ENCODE measurements at places on chromosomes 4 and X. TPM values are rescaled to one million over a fixed set of nuclear protein-coding genes. Genes with fewer than 3 reads are reported as not detected.

The KIAA1210 gene
- total RNA-seq, result not detected

The NLRP2B gene
- total RNA-seq, result not detected

The GYG2 gene
- not detected for total RNA-seq

The DCX gene
- not detected for total RNA-seq

The MAGEB1 gene
- not detected for total RNA-seq

The MAGEH1 gene
- 8.4 TPM for total RNA-seq

The CXorf49 gene
- total RNA-seq, result not detected

The FAM9C gene
- not detected for total RNA-seq

DNA sequence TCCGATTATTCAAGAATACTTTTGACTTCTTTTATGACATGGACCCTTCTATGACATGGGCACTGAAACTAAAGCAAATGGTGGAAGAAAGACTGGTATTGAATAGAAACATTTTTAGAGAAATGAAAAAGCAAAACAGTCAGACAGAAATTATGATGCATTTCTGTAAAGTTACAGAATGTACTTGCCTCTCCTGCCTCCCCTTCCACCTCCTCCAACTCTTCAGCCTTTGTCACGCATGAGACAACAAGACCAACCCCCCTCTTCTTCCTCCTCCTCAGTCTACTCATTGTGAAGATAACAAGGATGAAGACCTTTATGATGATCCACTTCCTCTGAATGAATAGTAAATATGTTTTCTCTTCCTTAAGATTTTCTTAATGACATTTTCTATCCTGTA lies 46.3 kb upstream of the HUWE1 start:
- DNase-seq, result no peak

GRCh38 chr4:48943387-48943786 lies 36.8 kb upstream of the OCIAD2 start:
- DNase-seq, result no peak

GRCh38 chr4:72031868-72032608 lies at the start of gene NPFFR2:
Gene NPFFR2 (plus strand): TSS chr4:72032000. CDS start chr4:72128592, 96,592 bp downstream.
- no peak for DNase-seq

GRCh38 chr4:10737337-10737736 lies 52.8 kb upstream of the CLNK start:
- DNase-seq, result no peak

GRCh38 chr4:88177983-88178625 lies 19.7 kb upstream of the ABCG2 start:
- DNase-seq, result no peak

DNA sequence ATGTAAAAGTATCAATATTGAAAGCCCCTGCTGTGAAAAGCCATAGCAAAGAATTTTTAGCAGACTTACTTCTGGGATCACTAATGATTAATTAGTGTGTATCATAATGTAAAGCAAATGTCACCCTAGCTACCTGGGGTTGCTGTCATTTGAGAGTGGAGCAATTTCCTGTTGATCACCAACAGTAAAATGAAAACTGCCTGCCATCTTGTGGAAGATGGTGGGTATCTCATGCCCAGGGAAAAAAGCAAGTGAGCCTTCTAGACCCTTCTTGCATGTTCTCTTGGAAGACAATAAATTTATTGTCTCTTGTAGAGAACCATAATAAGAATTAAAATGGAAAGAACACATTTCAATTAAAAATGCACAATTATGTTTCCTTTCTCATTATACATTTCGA lies 360.2 kb downstream of the ZIC3 start:
- no peak for DNase-seq

GRCh38 chr4:5045097-5045496 lies 6.2 kb upstream of the STK32B start:
- DNase-seq, result no peak

DNA sequence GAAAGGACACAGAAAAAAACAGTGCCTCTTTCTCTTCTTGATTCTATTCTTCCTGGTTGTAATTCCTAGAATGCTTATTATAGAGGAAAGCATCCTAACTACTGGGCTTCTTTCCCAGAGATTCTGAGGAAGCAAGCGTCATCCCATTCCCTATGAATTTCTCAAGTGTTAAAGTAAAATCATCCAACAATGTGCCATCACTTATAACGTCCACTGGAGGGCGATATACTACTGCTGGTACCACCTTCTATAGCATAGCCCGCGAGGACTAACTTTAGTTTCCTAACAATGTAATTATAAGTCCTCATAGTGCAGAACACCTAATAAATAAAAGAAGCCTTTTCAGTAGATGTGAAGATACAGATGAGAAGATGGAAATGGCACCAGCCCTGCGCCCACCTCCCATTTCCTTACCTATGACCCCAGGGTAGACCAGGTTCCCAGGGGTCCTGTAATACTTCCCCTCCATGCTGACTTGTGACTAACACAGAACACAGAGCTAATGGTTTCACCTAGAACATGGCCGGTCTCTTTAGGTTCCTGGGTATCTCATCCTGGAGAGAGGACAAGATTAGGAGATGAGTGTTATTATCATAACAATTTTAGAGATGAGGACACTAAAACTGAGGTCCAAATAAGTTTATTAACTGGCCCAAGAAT lies 4.2 kb downstream of the CENPVL3 start:
- DNase-seq, result no peak

DNA sequence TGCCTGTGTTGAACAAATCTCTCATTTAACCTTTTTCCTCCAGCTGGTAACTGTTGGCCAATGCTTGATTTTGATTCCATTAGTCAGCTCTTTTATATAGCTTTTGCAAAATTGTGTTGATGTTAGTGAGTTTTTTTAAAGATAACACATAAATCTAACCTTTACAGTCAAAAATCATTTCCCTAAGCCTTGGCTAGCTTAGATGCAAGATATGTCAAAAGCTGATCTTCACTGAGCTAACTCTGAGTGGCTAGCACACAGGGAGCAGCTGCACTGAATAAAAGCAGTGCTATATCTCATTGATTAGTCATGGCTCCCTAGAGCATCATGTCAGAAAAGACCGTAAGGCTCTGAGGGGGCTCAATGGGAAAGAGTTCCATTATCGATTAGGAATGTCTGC lies 78.7 kb downstream of the PPARGC1A start:
- DNase-seq, result no peak

DNA sequence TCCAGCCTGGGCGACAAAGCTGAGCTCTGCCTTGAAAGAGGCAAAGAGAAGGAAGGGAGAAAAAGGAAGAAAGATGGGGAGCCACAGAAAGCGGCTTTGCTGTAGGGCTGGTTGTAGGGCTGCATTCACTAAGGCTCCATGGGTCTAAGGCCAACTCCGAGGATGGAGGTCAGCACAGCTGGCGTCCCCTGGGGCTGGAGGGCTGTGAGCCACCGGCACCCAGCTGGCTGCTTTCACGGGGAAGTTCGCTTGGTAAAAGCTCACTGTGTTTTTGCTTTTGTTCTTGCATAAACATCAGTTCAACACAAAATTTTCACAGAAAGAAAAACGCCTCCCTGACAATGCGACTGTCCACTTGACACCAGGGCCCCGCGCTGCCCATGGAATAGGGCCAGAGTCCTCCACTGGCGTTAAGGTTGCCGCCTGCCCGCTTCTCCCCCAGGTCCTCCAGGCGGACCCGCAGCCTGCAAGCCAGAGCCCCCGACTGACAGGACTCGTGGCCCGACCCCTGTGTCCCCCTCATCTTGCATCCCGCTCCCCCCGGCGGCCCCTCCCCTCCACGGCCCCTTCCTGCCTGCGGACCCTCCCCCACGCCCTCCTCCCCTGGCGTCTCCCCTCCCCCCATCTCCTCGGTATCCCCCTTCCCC lies 1.1 kb downstream of the RNF212 start:
- DNase-seq, result no peak

GRCh38 chr4:962231-963208 lies 10.8 kb downstream of the DGKQ start:
- DNase-seq, result no peak

DNA sequence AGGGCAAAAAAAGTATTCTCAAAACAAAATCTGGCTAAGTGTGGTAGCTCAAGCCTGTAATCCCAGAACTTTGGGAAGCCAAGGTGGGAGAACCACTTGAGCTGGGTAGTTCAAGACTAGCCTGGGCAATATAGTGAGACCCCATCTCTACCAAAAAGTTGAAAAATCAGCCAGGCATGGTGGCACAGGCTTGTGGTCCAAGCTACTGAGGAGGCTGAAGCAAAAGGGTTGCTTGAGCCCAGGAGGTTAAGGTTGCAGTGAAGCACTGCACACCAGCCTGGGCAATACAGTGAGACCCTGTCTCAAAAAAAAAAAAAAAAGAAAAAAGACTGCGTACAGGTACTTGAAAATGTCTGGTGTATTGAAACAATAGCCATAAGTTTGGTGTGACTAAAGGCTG lies 1.7 kb upstream of the SDAD1 start:
- DNase-seq, result no peak

DNA sequence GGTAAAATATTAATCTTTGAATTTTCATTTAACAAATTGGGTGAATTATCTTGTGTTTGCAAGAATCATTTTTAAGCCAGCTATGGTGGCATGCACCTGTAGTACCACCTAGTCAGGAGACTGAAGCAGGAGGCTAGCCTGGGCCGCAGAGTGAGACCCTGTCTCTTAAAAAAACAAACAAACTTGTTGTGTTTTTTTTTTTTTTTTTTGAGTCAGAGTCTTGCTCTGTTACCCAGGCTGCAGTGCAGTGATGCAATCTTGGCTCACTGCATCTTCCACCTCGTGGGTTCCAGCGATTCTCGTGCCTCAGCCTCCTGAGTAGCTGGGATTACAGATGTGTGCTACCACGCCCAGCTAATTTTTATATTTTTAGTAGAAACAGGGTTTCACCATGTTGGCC lies 2.2 kb downstream of the TXLNG start:
- DNase-seq, result no peak

DNA sequence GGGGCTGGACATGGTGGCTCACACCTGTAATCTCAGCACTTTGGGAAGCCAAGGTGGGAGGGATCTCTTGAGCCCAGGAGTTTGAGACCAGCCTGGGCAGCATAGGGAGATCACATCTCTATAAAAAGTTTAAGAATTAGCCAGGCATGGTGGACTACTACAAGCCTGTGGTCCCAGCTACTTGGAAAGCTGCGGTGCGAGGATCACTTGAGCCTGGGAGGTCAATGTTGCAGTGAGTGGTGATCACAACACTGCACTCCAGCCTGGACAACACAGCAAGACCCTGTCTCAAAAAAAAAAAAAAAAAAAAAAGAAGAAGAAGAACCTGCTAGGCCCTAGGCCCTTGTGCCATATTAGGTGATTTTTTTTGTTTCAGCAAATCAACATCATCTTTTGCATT lies 12.2 kb downstream of the SRD5A3 start:
- no peak for DNase-seq

DNA sequence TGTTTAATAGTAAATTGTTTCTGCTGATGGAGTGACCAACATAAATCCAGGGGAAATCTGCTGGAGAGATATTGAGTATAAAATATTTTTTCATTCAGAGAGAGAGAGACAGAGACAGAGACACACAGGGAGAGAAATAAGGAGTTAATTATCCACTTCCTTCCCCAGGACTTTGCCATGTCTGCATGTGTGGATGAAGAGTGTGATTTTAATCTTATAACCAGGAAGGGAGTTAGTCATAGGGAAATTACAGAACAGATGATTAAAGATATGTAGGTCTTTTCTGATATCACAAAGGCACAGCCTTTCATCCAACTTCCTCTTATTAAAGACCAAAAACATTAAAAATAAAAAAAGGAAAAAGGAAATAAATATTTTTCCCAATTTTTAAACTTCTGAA lies 526.3 kb downstream of the SPRY1 start:
- no peak for DNase-seq

- no peak for DNase-seq
Measured at GRCh38 chr4:42985976-42986375, 93.5 kb downstream of the GRXCR1 start.

DNA sequence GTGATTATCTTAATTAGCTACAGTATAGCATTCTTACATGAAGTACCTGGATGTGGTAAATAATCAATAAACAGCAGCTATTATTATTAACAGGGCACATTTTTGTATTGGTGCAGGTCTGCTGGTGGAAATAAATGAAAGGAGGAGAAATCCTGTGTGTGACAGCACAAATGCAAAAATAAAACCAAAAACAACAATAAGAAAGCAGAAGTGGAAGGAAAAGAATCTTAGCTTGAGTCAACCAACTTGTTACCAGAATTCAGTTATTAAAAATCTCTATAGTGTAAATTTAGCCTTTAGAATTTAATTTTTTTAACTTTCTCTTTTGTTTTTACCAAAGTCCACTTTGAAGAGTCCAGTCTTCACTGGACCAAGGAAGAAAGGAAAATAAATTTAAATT lies 63.1 kb upstream of the LSM6 start:
- DNase-seq, result no peak

DNA sequence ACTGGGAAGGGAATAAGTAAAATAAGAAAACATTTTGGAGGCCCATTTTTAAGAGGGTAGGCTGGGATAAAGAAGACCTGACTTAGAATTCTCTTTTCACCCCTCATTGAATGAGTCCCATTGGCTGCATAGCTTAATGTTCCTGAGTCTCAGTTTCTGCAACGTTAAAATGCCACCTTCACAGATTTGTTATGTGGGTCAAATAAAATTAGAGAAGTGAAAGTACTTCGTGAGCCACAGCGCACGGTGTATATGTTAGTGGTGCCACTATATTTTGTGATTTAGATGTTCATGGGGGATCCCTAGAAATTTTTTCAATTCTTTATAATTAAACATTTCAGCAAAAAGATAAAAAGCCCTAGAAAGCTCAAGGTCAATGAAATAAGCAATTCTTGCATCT lies 109.2 kb upstream of the HS3ST1 start:
- DNase-seq, result no peak

- DNase-seq, result no peak
Measured at GRCh38 chr4:155522201-155522600, 144.4 kb upstream of the GUCY1A1 start.

DNA sequence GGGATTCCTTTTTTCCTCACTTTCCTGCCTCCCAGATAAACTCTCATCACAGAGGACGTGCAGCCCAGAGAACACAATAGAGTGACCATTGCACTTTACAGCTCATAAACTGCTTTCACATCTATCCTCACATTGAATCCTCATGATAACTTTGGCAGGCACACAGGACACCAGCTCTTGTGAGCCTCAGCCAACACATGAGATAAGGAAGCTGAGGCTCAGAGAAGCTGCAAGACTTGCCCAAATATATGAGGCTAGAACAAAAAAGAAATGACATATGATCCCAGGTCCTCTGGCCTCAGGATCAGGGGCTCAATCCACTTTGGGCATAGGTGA lies 85.0 kb upstream of the CPEB2 start:
- DNase-seq, result no peak

DNA sequence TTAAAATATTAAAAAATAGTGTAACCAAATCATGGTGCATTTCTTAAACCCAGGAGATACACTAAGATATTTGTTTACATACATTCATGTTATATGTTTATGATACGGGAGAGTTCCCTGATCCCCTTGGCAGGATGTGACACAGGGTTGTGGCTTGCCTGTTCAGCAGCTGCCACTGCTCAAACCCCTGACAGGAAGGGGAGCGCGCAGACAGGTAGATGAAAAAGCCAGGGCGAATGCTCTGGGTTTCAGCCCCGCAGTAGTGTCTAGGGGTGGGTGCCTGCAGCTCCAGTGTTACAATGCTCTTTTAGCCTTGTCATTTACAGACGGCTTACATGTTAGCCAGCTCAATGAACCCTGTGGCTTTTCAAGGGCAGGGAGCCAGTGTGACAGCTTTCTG lies 1343.8 kb upstream of the IGFBP7 start:
- DNase-seq, result no peak

- no peak for DNase-seq
Measured at GRCh38 chrX:151871244-151871643, 41.4 kb upstream of the MAGEA4 start.

Data from activated B cell treated with CpG ODN at 0.5 μM for 24 hours (primary cell).